ENCODE measurements at places on chromosomes 4 and X. TPM values are rescaled to one million over a fixed set of nuclear protein-coding genes. Genes with fewer than 3 reads are reported as not detected.

DNA sequence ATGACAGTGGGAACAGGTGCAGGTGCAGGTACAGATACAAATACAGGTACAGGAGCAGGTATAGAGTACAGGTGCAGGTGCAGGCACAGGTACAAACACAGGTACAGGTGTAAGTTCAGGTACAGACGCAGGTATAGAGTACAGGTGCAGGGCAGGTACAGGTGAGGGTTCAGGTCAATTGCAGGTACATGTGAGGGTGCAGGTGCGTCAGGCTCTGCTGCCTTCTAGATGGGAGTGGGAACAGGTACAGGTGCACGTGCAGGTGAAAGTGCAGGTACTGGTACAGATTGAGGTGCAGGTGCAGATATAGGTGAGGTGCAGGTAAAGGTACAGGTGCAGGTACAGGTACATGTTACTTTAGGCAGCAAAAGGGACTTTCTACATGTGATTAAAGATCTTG is 85.7 kb downstream of the CRLF2 start:
- DNase-seq, result no peak

The SLC38A5 gene
- total RNA-seq, result 21.8 TPM

The SLC10A7 gene
- total RNA-seq, result 7.4 TPM

DNA sequence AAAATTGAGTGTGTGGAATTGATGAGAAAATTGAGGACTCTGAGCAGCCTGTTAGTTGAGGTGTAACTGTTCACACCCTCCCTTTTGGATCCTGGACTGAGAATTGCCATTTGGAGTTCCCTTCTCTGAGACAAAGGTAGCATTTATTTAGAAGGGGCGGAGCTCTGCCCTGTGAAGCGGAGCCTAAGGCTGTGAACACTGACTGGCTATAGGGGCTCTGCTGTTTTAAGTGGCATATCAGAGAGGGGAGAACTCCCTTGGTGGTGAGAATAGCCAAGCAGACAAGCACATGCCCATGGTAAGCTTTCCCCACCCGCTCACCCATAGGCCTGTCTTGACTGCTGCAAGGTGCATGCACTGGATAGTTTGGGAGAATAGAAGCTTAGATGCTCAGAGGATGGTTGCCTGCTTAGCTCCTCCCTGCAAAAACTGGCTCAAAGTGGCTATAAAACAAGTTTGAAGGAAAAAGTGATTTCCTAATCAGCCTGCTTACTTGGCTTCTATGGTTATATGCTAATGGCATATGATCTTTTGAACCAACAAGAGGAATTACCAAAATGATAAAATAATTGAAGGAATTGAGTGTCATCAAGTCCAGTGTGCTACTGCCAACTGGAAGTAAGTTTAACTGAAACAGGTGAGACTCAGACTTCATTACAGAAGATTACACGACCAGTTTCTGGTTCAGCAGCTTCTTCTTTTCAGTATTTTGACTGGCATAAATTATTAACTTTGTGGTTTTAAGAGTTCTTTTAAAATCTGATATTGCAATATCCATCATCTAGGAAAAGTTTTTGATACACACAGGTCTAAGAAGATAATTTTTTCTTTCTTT is 108.4 kb downstream of the AFF1 start:
- DNase-seq, result no peak

GRCh38 chrX:1341545-1342184 is 5.1 kb downstream of the IL3RA start:
- DNase-seq, result no peak

GRCh38 chrX:50117476-50117875 is 83.3 kb downstream of the AKAP4 start:
- no peak for DNase-seq
